ENCODE measurements at places on chromosomes 11 and 22.

DNA sequence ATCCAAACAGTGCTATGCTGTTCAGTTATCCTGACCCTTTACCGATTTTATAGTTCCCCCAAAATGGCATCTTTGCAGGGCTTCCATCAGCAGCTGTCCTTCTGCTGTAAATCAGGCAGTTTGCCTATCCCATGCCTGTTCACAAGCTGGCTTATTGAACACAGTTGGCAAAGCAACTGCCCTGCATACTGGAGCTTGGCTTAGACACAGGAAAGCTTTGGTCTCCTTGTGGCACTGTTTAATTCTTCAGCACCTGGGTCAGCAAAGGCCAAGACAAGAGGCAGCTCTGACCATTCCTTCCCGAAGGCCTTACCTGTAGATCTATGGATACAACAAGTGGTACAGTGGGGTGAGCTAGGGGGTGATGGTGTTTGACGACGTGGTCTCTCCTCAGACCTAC is 32.2 kb downstream of the TSPAN18 start:
- DNase-seq = no peak

DNA sequence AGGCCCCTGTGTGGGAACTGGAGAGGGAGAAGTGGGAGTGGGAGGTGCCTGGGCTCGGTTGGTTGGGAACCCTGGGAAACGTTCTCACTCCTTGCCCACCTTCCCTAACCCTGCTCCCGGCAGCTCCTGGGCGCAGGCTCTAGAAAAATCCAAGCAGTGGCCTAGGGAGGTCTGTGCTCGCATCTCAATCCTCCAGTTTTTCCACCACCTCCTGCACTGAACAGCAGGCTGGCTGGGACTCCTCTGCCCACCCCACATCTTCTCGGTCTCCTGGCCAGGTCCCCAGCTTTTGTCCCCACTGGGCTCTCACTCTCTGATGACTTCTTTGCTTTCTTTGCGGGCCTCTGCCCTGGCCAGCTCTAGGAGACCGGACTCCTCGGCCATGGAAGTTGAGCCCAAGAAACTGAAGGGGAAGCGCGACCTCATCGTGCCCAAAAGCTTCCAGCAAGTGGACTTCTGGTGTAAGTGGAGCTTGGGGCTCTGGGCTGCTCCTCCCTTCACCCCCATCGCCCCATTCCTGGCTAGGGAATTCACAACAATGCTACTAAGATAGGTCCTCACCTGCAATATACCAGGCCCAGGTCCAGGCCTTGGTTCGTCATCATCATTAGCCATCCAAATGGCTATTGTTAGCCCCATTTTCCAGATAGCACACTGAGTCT is 35.6 kb downstream of the PRDM11 start:
- no peak for DNase-seq

GRCh38 chr11:123546515-123546914 is 107.9 kb downstream of the SCN3B start:
- no peak for DNase-seq

DNA sequence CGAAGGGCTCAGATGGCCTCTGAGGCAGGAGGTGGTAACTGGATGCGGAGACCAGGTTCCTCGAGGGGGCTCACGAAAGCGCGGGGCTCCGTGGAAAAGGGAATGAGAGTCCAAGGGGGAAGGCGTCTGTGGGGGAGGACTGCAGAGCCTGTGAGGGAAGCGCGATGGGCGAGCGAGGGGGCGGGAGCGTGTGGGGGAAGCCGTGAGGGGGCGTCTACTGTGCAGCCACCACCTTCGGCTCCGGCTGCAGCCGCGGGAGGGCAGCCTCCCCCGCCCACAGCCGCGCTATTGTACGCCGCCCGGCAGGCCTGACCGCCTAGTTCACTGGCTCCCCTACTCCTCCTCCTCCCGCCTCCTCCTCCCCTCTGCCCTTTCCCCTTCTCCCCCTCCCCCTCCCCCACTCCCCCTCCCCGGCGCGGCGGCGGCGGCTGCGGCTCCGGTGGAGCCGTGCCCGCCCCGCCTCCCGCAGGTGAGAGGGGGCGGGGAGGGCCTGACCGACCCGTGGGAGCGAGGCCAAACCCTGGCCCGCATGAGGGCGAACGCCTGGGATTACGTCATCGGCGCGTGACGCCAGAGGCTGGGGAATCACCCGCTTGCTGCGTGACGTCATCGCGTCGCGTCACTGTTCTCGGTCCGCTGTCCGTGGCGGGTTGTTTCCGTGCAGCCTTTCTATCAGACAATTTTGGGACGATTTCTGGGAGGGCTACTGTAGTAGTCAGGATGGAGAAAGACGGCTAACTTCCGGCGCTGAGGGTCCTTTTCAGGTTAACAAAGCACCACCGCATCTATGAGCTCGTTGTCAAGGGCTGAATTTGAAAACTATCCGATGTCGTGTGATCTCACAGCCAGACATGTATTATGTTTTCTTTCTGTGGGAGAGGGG is at the start of gene PAK1:
Gene PAK1, minus strand, starts transcription at position 294 of the 883 bp plus-strand sequence. CDS start 81,574 bp downstream, outside the sequence.
- DNase-seq = peak; percentile 66

DNA sequence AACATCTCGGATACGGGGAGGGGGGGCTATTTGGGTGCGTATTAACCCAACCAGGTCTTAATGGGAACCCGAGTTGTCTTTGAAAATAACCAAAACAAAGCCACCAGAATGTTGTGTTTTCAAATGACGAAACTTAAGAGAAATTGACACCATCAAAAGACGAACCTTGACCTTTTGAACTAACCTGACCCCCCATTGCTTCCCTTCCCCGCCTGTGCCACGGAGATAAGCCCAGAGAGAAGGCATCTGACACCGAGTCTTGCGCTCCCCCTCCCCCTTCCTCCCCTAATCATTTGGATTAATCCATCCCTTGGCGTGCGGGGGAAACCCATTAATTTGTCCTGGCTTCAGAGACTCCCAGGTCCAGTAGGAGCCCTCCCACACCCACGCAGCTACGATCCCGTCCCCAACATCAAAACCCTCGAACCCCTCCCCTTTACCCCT is 4.5 kb upstream of the GCAT start:
- no peak for DNase-seq

DNA sequence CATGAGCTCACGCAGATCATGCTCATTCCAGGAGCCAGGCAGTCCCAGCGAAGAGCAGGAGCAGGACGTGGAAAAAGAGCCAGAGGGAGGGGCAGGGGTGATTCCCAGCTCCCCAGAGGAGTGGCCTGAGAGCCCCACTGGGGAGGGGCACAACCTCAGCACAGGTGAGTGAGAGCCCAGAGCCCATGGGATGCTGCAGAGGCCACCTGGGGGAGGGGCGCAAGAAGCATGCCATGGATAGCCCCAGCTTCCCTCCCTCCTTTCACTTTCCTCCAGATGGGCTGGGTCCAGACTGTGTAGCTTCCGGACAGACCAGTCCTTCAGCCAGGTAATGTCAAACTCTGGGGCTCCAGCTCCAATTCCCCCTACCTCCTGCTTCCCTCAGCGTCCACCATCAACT is 6.2 kb downstream of the SMTNL1 start:
- no peak for DNase-seq

DNA sequence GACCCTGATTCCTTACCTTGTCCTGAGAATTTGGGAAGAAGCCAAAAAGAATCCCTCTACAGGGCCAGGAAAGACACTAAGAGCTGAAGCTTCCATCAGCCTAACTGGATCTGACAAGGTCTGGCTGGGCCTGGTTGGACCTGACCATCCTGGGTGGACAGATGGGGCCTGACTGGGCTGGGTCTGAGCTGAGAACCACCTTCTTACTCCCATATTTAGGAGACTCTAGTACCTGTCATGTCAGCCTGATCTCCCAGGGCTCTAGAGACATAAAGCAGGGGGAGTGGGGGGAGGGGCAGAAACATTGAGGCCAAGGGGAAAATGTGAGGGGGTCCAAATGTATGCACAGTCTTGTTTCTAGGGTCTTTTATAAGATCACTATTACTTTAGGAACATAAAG is 129.9 kb downstream of the BUD13 start:
- DNase-seq = no peak

DNA sequence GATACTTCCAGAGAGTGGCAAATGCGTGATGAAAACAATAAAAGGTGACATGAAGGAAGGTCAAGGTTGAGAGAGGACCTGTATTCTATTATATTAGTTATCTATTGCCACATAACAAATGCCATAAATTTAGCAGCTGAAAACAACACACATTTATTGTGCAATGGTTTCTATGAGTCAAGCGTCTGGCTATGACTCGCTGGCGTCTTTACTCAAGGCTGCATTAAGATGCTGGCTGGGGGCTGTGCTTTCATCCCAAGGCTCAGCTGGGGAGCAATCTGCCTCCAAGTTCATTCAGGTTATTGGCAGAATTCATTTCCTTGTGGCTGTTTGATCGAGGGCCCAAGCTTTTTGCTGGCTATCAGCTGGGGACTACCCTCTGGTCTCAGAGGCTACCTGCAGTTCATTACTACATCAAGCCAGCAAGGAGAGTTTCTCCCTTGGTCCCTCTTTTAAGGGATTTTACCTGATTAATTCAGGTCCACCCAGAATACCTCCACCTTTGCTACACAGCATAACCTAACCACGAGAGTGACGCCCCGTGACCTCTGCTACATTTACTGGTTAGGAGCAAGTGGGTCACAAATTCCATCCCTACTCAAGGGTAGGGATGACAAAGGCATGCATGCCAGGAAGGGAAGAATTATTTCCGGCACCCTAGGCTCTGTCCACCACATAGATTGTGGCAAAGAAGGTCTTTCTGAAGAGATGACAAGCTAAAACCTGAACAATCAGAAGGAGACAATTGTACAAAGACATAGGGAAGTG is 549.1 kb downstream of the MN1 start:
- no peak for DNase-seq

GRCh38 chr22:44256085-44256484 is 56.7 kb downstream of the SHISAL1 start:
- no peak for DNase-seq

DNA sequence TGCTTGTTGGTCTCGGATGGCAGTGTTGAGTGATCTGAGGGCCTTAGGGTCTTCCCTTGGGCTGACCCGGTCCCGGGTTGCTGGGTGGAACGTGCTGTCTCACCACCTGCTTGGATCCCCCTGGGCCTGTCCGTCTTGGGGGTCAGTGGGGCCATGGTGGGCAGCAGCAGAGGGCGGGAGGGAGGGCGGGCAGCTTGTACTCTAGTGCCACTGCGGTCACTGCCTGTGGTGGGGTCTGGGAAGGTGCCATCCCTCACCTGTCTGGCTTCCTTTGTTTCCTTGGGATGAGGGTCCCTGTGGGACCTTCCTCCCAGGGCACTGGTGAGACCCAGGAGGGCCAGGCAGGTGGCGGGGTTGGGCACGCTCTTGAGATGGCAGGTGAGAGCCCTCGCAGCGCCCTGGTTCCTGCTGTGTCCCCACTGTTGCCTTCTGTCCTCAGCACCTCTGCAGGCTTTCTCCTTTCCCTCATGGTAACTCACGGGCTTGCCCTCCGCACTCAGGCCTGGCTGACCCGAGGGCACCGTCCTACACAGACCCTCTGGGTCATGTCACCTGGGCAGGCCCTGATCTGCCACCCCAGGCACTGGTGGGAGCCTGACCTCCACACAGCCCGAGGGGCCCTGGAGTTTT is 34.2 kb downstream of the TBC1D22A start:
- DNase-seq = no peak

DNA sequence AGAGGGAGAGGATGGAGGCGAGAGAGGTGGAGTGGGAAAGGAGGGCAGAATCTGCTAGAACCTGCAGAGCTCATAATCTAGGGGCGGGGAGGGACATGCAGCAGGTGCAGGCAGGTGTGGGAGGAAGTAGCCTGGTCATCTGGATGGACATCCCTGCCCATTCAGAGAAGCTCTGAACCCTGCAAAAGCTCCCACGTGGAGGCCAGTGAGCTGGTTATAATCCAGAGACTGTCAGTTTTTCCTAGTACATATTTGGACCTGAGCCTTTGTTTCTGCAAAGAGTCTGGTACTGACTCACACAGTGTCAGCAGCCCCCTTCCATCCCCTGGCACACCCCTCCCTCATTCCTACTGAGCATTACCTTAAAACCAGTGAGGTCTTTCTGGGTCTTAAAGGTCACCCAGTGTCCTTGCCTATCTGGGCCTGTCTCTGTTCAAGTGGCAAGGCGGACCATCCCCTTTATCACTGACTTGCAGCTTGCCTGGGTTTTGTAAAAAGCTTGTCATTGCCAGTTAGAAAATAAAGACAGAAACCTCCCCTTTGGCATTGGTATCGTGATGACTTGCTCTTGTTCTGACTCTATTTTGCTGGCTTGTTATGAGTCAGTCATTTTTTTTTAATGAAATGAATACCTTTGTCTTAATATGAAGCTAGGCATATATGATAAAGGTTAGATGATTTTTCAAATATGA is 26.1 kb downstream of the PTPRJ start:
- DNase-seq = no peak

- DNase-seq = peak; percentile 25
Measured at GRCh38 chr11:77175869-77176539, 48.0 kb downstream of the MYO7A start.

GRCh38 chr11:27699926-27700350 is 317 bp downstream of the BDNF start:
- DNase-seq = no peak

DNA sequence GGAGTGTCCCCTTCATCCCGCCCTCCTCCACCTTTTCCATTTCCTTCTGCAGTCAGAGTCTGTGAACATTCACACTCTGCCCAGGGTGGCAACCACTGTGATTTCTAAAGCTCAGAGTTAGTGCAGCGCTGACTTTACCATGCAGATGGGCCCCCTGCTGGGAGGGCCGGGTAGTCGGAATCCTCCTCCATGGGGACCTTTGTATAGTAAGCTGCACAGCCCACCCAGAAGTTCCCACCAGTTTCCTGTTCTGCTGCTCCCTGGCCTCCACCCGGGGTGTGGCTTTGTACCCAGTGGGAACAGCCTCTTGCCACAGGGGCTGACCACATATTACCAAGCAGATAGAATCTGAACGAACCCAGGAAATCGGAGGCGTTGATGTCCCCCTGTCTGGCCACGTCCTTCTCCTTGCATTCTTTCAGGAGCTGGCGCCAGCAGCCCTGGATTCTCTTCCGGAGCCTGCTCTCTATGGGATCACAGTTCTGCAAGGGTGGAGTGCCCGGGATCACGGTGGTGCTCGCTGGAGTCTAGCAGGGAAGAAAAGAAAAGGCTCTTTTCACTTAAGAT is 125.3 kb downstream of the MPPED1 start:
- no peak for DNase-seq

GRCh38 chr22:38706901-38707195 is 1.1 kb downstream of the GTPBP1 start:
- DNase-seq = no peak

DNA sequence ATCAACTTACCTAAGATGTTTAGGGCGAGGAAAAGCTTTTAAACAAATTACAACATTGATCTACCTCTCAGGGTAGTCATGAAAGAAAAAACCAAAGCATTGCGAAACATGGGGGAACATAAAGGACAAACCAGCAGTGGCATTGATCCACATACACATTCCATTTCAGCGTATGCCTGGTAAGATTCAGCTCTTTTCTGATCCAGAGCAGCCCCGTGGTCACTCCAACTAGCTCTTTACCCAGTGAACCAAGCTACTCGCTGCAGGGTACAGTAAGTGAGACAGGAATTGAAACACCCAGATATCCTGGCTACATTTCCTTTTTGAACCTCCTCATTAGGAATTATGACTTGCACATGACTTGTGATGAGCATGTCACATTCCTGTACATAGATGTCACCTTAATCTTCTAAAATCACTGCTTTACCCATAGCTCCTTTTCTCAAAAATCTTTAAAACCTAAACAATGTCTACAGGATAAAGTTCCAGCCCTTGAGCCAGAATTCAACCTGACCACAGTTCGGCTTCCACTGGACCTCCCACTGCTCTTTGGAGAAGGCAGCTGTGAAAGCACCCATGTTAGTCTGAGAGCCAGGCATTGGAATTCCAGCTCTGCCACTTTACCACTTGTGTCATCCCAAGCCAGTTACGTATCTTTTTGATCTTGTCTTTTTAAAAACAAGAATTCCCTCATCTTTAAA is 42.9 kb upstream of the AKIP1 start:
- DNase-seq = no peak

- DNase-seq = no peak
Measured at GRCh38 chr11:2743427-2744110, 43.8 kb upstream of the KCNQ1OT1 start.

- no peak for DNase-seq
Measured at GRCh38 chr11:8357891-8358566, 94.4 kb upstream of the LMO1 start.

Data from hypothalamus (tissue), 51 donors.